ENCODE measurements at places on chromosomes 16 and 17. TPM values are rescaled to one million over a fixed set of nuclear protein-coding genes. Genes with fewer than 3 reads are reported as not detected.

VTN gene
- total RNA-seq, result not detected

CD300LB gene
- total RNA-seq, result not detected

GPR179 gene
- 0.09 TPM for total RNA-seq

AATF gene
- total RNA-seq, result 68.9 TPM

ANKRD40CL gene
- not detected for total RNA-seq

SDR42E2 gene
- total RNA-seq, result not detected

TBX6 gene
- 0.47 TPM for total RNA-seq

GAS2L2 gene
- total RNA-seq, result 0.23 TPM

KRTAP2-1 gene
- not detected for total RNA-seq

MT4 gene
- total RNA-seq, result not detected

G6PC1 gene
- not detected for total RNA-seq

BAIAP2 gene
- 46.4 TPM for total RNA-seq

CPHXL gene
- total RNA-seq, result not detected

MEAK7 gene
- total RNA-seq, result 66.8 TPM

ITGB3 gene
- total RNA-seq, result 1.1 TPM

SOX8 gene
- not detected for total RNA-seq

IRX3 gene
- total RNA-seq, result 17.6 TPM

IRX5 gene
- total RNA-seq, result 7.8 TPM

NXPH3 gene
- not detected for total RNA-seq

CHST4 gene
- not detected for total RNA-seq

KRTAP1-1 gene
- total RNA-seq, result not detected

MYCBPAP gene
- total RNA-seq, result 0.19 TPM

SMIM5 gene
- total RNA-seq, result 0.09 TPM

SCARF1 gene
- total RNA-seq, result 0.40 TPM

GALR2 gene
- not detected for total RNA-seq

SPATA22 gene
- not detected for total RNA-seq

IL32 gene
- total RNA-seq, result 24.0 TPM

GPR139 gene
- total RNA-seq, result not detected

SPAG7 gene
- 112 TPM for total RNA-seq

ICAM2 gene
- not detected for total RNA-seq

CD79B gene
- total RNA-seq, result not detected

PTGES3L gene
- total RNA-seq, result 0.83 TPM

PRSS8 gene
- 24.6 TPM for total RNA-seq

SHISA6 gene
- total RNA-seq, result not detected

LGALS9B gene
- total RNA-seq, result not detected

CXCL16 gene
- total RNA-seq, result 20.6 TPM

MFAP4 gene
- not detected for total RNA-seq

CTRL gene
- total RNA-seq, result 0.52 TPM

ASIC2 gene
- total RNA-seq, result not detected

NOD2 gene
- total RNA-seq, result 4.2 TPM

CBX2 gene
- 3.9 TPM for total RNA-seq

AOC2 gene
- 2.9 TPM for total RNA-seq

ITGB4 gene
- 727 TPM for total RNA-seq

AP2B1 gene
- 227 TPM for total RNA-seq

GLOD4 gene
- 59.0 TPM for total RNA-seq

BFAR gene
- total RNA-seq, result 57.0 TPM

HSPB9 gene
- not detected for total RNA-seq

ASPA gene
- 0.54 TPM for total RNA-seq

VMO1 gene
- 0.77 TPM for total RNA-seq

CDH16 gene
- 0.25 TPM for total RNA-seq

HOXB9 gene
- 1.4 TPM for total RNA-seq

SAMD14 gene
- not detected for total RNA-seq

SLFN12 gene
- total RNA-seq, result 6.3 TPM

BIRC5 gene
- 24.6 TPM for total RNA-seq

SECTM1 gene
- 13.4 TPM for total RNA-seq

SERPINF2 gene
- 0.56 TPM for total RNA-seq

PIK3R5 gene
- not detected for total RNA-seq

INCA1 gene
- total RNA-seq, result 0.44 TPM

CTRB1 gene
- not detected for total RNA-seq

Measured in MCF 10A (cell line).